ENCODE measurements at places on chromosomes 6 and 20. TPM values are rescaled to one million over a fixed set of nuclear protein-coding genes. Genes with fewer than 3 reads are reported as not detected.

- no peak for DNase-seq
Observed at GRCh38 chr6:20669571-20670314, 135.5 kb downstream of the CDKAL1 start.

- DNase-seq: no peak
Observed at GRCh38 chr6:130675072-130675471, 152.1 kb upstream of the SMLR1 start.

DNA sequence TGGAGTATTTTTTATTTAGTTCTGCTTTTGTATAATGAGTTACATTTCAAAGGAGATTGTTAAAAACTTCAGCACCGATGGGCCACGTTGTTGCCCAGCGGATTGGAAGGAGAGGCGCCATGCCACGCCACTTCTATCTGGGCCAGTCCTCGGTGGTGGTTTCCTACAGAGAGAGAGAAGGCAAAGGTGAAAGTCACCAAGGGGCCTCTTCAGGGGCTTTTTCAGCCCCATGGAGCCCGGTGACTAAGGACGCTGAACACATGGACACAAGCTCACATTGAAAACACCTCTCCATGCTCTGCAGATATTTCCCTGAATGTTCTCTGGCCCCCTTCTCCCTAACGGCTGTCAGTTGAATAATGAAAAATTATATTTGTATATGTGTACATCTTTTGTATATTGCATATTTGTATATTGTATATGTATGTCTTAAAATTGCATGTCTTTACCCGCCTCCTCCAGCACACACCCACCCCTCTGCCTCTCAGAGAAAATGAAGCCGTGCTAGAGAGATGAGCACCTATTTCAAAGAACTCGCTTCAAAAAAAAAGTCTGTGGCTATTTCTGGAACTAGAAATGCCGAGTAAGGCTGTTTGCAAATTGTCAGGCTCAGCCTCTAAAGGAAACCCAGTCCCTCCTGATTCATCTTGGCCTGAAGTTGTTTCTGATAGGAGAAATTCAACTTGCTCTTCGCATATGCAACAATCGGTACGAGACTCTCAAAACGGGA lies 91.9 kb upstream of the CDH4 start:
- DNase-seq: no peak

DNA sequence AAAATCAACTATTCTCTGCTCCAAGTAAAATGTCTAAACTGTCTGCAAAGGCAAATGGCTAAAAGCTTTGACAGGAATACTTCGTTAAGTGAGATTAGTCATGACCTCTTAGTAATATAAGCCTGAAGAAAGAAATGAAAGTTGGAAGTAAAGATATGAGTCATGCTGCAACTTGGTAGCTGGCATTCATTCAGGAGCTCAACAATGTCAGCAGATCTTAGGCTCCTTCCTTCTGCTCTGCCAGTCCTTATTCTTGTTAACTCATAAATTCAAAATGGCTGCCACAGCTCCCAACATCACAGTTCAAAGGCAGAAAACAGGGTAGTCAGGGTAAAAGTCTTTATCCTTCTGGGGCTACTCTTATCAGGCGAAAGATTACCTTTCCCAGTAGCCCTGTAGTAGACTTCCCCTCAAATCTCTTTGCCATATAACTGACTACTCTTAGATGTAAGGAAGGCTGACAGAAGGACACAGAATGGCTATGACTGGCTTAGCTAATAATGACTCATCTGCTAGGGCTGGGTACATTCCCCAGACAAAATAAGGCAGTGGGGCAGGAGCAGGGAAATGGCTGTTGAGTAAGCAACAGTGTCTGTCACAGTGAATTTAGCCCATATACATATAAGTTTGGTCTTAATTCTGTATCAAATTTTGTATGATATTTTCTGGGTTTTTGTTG lies 24.4 kb upstream of the C6orf62 start:
- no peak for DNase-seq

DNA sequence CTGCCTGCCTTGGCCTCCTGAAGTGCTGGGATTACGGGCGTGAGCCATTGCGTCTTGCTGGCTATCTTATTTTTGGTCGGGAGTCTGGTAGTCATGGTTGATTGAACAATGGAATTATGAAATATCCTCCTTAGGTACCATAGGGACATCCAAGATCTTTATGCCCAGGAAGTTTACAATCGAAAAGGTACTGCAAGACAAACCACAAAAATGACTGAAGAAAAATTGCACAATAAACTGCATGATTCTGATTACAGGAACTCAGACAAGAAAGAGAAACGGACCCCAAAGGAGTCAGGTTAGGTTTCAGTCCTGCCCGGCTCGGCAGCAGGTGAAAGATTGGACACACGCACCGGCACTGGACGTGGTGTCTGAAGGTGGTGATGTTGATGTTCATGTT lies 5.3 kb downstream of the SLC26A8 start:
- DNase-seq: no peak

- DNase-seq: peak; percentile 86
Observed at GRCh38 chr6:21914121-21914973, 320.8 kb downstream of the SOX4 start.

DNA sequence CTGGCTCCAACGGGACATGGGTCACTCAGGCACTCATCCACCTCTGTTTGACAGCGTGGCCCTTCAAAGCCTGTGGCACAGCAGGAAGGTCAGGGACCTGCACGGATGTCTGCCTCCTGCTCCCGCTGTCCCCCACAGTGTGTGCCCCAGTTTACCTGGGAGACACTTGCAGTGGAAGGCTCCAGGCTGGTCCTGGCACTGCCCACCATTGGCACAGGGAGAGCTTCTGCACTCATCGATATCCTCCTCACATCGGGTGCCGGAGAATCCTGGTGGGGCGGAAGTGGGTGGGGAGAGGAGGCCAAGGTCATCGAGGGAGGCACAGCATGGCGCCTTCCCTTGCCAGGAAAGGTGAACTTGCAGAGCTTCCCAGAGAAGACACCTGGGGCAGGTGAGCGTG lies 6.9 kb downstream of the NOTCH4 start:
- DNase-seq: no peak

CAP2 gene
- polyA plus RNA-seq: 4.0 TPM

AKIRIN2 gene
- 11.9 TPM for polyA plus RNA-seq
